Liver (tissue), 10 donors: ENCODE measurements at places on chromosomes 6 and 20.

- peak; percentile 75 for DNase-seq
These were observed 39.2 kb upstream of the TLDC2 start for GRCh38 chr20:36836591-36837269.

DNA sequence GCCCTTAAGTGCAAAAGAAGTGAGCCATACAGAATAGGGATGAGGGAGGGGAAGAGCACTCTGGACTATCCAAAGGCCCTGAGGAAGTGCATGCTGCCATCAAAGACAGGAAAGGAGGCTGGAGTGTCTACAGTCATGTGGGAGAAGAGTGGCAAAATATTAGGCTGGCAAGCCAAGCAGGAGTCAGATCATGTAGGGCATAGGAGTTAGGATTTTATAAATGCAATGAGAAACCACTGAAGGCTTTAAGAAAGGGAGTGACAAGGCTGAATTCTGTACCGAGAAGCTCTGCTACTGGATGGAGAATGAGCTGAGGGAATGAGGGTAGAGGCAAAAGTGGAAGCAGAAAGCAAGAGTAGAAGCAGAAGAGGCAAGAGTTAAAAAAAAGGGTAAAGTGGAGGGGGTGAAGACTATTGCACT lies 2.3 kb downstream of the ZSCAN31 start:
- DNase-seq, result no peak

DNA sequence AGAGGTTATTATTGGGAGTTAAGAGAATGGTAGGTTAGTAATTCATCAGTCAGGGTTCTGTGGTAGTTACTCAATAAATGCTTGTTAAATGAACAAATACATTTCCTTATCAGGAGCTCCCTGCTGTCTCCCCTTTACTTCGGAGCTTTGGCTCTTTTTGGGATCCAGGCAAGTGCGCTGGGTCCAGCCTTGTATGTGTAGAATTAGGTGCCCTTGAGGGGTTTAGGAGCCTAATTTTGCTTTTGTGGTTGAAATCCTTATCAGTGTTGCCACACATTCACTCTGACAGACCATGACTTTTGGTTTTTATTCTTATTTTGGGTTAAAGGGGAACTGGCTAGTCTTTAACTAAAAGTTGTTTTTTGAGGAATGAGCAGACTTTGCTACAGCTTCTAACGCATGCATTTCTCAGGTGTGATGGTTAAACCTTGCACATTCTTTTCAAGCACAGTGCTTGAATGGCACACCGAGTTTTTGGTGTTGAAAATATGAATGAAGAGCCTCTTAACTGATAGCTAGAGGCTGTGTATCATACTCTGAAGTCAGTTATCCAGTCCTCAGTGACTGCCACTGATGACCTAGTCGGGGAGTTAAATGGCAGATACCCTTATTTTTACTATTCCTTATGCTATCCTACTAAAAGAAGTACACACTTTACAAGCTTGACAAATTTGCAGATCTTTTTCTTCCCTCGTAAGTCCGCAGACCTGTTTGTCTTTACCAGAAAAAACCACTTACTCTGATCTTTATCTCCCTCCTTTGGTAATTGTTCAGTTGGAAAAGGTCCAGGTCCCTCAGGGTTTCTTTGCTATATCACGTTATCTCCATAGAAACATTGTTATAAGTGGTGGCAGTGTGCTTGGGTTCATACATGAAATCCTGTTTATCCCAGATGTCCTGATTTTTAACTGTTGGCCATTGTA lies 50.7 kb upstream of the PLCG1 start:
- no peak for DNase-seq

GRCh38 chr6:82576284-82576683 lies 212.7 kb downstream of the TPBG start:
- DNase-seq, result no peak

DNA sequence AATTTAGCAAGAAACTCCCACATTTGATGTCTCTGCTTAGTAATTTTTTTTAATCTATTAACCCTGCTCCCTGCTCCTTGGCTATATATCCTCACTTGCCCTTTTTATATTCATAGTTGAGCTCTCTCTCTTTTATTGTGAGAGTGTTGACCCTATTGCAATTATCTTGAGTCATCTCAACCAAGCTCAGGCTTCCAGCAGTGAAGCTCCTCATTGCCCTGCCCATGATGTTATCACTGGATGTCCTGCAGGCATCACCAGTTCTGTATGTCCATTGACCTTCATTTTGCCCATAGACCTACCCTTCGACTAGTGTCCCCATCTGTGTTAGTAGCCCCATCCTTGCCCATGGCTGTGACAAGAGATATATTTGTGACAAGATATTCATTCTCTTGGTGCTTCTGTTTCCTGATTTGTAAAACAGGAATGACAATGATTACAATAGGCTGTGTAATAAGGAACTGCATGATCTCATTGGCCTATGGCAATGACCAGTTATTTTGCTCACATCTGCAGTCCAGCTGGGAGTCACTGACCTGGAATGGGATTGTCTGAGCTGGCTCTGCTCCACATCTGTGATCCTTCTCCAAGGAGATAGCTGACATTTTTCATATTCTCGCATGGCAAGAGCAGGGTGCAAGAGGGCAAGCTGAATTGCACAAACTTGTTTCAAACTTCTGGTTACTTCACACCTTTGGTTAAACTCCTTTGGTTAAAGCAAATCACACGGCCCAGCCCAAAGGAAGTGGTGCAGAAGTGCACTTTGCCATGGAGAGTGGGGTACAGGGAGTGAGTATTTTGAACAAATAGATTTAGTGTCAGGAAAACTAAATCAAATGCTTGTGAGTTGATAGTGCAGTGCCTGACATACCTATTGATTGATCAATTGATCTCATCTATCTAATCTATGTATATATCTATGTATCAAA lies 47.7 kb upstream of the CST5 start:
- DNase-seq, result no peak
